ENCODE measurements at places on chromosomes 6 and 20.

GRCh38 chr20:50886184-50886790 is 45.0 kb downstream of the ADNP start:
- no peak for DNase-seq

GRCh38 chr6:3291346-3291745 is 32.6 kb downstream of the PSMG4 start:
- no peak for DNase-seq

GRCh38 chr20:32560989-32561830 is 23.9 kb downstream of the NOL4L start:
- no peak for DNase-seq

DNA sequence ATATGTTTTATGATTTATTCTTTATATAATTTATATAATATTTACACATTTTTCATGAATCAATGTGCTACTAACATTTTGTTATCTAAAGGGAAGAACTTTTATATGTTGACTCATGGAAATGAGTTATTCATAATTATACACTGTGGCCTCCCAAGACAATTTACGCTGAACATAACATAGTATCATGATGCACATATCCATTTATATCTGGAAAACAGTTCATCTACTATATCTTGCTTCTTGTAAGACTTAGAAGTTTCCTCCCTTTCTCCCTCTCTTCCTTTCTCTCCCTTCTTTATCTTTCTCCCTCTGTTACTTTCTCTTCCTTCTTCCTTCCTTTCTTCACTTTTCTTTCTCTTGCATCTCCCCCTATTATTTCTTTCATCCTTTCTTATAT is 1.1 kb upstream of the EYS start:
- DNase-seq: no peak

GRCh38 chr6:126618639-126619343 is 278.9 kb downstream of the CENPW start:
- DNase-seq: no peak

DNA sequence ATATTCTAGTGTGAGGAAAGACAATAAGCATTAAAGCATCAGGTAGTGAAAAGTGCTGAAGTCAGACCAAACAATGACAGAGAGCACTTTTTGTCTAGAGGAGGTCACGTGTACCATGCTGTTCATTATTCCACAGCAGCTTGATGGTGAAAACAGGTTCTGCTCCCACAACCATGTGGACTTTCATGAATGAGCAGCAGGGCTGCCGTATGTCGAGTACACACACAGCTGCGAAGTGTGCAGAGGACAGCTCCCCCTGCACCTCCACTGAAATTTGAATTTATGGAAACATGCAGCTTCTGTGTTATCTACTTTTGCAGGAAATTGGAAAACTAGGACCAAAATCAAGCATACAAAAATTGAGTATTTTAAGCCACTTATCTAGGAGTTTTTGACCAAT is 85.3 kb downstream of the MAP7 start:
- DNase-seq: no peak

DNA sequence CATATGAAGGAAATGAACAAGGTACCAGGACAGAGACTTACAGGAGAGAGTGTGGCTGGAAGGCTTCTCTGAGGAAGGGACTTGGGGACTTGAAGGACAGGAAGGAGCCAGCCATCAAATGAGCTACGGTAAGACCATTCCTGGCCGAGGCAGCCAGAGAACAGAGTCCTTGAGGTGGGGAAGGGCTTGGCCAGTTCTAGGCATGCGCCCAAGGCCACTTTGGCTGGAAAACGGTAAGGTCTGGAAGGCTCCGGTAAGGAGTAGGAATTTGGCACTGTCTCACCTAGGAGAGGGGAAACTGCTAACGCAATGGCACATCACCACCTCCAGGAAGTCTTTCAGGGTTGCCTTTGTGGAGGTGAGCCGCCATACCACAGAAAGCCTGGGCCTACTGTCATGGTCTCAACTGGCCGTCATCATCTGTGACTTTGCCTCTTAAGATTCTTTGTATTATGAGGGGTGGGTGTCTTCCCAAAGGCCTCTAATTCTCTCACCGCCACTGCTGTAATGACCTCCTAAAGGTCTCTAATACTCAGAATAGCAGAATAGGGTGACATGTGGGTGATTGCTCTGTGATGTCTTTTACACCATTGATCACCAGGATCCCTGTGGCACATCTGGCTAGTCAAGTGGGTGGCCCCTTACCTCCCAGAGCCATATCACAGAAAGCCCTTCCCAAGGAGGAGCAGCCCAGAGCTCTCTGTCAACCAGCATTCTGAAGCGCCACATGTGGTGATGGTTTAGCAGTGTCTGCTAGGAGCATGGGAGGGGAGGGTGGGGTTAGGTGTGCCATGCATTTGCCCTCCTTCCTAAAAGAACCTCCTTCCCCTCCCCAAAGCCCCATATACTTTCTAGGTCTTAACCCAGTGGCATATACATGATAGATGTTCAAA is 17.7 kb upstream of the STX16 start:
- DNase-seq: no peak

DNA sequence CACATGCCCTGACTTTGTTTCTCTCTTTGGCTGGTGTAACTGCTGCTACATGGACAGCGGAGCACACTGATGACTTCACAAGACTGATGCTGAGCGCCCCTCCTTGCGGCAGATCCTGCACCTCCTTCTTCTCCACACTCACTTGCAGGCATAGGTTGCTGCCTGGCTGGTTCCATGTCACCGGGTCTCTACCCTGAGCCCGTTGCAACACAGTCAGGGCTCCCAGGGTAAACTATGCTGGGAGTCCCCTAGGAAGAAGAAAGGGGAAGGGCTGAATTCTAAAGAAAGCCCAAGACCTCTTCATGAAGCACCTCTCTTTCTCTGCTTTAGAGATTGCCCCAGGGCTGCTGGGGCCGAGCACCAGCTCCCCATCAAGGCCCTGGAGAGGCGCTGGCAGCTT is 83.3 kb upstream of the DUSP22 start:
- no peak for DNase-seq

DNA sequence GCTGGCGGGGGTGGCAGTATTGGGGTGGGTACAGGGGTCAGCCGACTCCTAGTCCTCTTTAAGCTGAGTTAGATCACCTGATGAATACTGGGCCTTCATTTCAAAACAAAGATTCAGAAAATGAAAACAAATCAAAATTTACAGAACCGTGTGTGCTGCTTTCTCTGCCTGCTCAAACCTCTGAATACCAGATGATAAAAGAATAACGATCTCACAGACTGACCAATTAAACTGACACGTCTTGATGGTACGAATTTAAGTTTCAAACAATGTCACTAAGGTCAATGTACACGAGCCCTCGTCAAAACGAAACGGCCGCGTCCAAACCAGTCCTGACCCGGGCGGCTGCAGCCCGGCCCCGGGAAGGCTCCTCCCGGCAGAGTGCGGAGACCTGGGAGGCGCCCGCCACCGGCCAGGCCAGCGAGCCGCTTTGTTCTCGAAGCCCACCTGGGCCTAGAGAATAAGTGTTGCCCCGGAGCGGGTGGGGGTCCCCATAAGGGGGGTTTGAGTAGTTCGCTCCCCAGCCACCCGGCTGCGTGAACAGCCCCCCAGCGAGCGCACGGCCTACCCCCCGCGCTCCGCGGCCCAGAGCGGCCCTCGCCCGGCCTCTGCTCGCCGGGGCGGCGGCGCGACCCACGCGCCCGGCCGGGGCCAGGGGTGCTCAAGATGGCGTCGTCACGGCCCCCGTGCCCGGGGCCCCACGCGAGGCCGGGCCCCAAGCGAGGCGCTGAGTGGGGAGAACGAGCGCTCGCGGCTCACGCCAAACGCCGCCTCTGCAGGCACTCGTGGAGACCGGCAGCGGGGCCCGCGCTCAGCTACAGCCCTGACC is 728 bp downstream of the PSMA7 start:
- DNase-seq: no peak

GRCh38 chr6:31210123-31210522 is 39.6 kb upstream of the POU5F1 start:
- DNase-seq: no peak

- DNase-seq: no peak
These were observed 2.2 kb downstream of the NRN1 start for GRCh38 chr6:6004390-6004995.

- no peak for DNase-seq
These were observed 385.7 kb downstream of the GRIK2 start for GRCh38 chr6:101779051-101779844.

DNA sequence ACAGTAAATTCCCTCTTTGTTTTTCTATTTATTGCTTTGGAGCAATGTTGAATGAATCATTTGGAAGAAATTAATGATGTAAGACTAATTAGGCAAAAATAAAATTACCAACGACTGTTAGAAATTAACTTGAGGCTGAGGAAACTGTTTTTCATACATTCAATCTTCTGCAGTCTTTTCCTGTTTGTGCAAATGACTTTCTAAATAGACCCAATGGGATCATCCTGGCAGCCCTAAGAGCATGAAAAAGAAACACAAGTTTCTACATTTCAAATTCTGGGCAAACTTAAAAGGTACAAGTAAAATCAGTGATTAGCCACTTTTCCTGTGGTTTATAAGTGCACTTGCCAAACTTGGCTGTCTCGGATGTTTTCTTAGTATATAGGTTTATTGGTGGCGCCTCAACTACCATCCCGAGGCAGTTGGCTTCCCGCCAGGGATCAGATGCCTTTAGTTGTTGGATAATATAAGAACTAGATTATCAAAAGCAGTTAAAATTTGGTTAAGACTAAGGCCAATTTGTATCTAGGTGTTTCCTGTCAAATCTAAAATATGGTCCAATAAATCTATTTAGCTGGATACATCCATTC is 181.2 kb downstream of the ISM1 start:
- no peak for DNase-seq
